Articular chondrocyte of knee joint (primary cell): ENCODE measurements at places on chromosomes 3 and 15. TPM values are rescaled to one million over a fixed set of nuclear protein-coding genes. Genes with fewer than 3 reads are reported as not detected.

Gene DPPA2
- not detected in 2 replicates for total RNA-seq

Gene P2RY12
- 0.11 TPM in 1 of 2 replicates, not detected in the other for total RNA-seq

Gene LRRIQ4
- total RNA-seq, result under 0.01 TPM in 1 of 2 replicates, not detected in the other

Gene ZDHHC19
- total RNA-seq, result not detected in 2 replicates

Gene ZNF662
- 5.2 and 8.5 TPM in 2 replicates for total RNA-seq
